Esophagus squamous epithelium (tissue), 5 donors: ENCODE measurements at places on chromosomes 5 and 9. TPM values are rescaled to one million over a fixed set of nuclear protein-coding genes. Genes with fewer than 3 reads are reported as not detected.

Gene SUSD3
- 5.8 TPM for total RNA-seq

DNA sequence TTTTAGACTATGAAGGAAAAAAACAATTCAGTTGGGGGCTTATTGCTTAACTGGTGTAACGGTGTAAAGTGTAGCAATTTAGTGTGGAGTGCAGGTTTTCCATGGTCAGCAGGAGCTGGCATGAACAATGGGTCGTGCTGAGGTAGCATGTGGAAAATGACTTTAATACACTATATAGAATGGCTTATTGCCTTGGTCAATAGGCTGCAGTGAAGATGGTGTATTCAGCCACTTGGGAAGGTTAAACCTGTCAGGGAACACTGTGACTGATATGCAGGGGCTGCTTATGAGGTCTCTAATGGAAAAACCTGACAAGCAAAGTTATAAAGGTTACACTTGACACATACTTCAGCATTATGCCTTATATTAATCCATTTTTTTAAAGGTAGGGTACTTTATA, 764.7 kb upstream of the ARRDC3 start:
- DNase-seq: no peak

- DNase-seq: no peak
Measured at GRCh38 chr5:164090358-164090757, 584.9 kb downstream of the MAT2B start.

DNA sequence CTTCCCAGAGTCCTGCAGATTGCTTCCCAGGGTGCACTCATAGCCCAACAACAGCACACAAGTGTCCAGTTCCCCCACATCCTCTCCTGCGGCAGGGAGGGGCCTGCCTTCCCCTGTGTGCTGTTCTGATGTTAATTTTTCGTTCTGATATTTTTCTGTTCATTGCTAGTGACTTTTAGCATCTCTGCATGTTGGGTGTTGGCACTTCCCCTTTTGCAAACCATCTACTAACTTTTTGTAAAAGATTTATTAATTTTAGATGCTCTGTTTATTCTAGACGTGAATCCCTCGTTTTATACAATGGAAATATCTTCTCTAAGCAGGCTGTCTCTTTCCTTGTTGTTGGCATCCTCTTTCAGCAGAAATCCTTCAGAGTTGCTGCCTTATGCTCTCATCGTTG, 97.3 kb upstream of the DAP start:
- DNase-seq: no peak

Gene TAS2R1
- not detected for total RNA-seq

DNA sequence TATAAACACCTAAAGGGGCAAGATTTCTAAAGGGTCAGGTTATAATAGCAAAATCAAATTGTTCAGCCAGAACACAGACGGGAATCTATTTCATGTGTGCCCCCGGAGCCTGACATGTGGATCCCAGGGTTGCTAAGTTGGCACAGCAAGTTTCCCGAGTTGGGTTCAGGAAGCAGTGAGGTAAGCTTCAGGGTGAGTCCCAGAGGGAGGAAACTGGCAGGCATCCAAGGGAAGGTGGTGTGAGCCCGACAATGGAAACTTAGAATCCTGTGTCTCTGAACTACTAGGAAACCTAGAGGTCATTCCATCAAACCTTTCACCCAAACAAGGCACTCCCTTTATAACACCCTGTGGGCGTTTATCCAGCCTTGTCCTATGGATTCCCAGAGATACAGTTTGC, 98.4 kb downstream of the ADRB2 start:
- no peak for DNase-seq

DNA sequence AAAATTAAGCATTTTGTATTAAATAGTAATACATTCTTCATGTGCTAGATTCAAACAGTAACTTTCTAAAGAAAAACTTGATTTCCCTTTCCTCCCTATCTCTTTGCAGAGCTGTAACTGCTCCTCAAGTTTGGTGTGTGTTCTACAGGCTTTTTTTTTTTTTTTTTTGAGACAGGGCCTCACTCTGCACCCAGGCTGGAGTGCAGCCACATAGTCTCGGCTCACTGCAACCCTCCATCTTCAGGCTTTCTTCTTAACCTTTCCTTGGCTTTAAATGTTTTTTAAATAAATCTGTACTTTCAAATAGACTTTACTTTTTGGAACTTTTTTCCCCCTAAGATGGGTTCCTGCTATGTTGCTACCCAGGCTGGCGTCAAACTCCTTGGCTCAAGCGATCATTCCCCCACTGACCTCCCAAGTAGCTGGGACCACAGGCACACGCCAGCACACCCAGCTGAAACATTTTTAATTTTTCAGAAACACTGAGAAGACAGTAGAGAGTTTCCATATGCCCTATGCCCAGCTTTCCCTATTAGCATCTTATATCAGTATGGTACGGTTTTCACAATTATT, 9.1 kb downstream of the NDFIP1 start:
- no peak for DNase-seq

DNA sequence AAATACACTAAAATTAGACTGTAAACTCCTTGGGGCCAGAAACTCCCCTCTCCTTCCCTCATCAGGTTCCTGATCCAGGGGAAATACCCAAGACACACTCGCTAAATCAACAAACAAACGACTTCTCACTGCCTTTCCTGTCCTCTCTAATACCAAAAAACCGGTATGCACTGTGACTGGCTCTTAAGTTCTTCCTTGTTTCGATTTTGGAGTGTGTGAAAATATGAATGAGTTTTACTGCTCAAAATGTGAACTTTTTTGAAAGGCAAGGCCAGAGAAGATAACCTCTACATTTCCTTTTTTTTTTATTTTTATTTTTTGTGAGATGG, 81.1 kb upstream of the EPB41L4B start:
- no peak for DNase-seq

DNA sequence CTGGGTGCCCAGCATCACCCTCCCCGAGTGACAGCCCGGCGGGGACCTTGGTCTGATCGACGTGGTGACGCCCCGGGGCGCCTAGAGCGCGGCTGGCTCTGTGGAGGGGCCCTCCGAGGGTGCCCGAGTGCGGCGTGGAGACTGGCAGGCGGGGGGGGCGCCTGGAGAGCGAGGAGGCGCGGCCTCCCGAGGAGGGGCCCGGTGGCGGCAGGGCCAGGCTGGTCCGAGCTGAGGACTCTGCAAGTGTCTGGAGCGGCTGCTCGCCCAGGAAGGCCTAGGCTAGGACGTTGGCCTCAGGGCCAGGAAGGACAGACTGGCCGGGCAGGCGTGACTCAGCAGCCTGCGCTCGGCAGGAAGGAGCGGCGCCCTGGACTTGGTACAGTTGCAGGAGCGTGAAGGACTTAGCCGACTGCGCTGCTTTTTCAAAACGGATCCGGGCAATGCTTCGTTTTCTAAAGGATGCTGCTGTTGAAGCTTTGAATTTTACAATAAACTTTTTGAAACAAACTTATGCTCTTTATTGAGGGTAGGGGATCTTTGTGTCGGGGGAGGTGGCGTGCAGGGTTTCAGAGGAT, 1.3 kb downstream of the GADD45G start:
- no peak for DNase-seq

GRCh38 chr5:81187885-81188284, 45.2 kb upstream of the CKMT2 start:
- no peak for DNase-seq

DNA sequence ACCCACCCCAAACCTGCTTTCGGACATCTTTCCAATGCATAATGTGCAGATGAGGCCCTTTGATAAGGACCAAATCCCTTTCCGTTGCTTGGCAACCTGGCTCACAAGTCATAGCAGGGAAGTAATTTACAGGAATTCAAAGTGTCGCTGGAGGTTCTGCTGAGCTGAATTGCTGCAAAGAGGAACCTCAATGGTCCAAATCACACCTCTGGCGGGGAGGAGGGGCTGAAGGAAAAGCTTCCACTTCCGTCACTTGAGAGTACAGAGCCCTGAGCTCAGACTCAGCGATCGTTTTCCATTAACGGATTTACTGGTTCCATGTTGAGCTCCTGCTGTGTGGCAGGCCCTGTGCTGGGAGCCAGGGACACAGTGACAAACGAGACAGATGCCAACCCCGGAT, 99.3 kb downstream of the KCNIP1 start:
- no peak for DNase-seq

Gene ESM1
- not detected for total RNA-seq

DNA sequence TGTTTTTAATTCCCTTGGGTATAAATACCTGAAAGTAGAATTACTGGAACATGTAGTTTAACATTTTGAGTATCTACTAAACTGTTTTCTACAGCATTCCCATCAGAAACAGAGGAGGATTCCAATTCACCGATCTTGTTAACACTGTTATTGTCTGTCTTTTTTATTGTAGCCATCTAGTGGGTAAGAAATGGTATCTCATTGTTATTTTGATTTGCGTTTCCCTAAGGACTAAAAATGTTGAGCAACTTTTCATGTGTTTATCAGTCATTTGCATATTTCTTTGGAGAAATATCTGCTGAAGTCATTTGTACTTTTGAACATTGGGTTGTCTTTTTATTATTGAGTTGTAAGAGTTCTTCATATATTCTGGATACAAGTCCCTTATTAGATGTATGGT, 135.2 kb upstream of the NFIL3 start:
- DNase-seq: no peak

Gene PCDHB15
- total RNA-seq: 1.3 TPM

DNA sequence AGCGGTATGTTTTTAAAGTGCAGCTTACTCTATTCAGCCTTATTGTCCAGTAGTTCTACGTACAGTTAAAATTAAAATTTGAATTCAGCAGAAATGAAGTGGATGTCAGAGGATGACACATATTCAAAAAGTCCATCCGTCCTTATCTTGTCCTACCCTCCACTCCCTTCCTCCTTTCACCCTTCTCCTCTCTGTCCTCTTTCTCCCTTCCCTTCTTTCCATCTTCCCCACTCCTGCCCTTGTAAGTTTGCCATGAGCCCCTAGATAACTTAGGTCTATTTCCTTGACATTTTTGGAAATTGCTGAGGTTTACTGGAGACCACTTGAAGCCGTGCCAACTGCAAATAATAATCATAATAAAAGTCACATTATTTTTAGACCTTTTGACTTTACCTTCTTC, 67.6 kb downstream of the TRIO start:
- DNase-seq: no peak

Gene TNIP1
- total RNA-seq: 55.5 TPM

DNA sequence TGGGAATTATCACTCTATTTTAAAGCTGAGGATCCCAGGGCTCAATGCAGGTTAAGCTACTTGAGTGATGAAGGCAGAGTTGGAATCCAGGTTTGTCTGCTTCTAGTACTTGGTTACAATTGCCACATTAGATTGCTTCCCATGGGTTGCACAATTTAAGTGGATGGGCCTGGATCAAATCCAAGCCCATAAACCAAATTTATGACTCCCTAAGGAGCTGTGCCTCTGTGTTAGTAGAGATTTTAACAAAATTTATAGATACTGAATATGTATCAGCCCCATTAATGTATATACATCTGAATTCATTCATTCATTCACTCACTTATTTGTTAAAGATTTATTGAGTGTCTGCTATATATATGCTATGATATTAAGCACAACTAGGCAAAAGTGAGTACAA, 332.3 kb upstream of the KLF9 start:
- DNase-seq: no peak

Gene PRRC1
- total RNA-seq: 38.0 TPM

GRCh38 chr9:88236511-88237478, 98.5 kb upstream of the SPATA31C2 start:
- no peak for DNase-seq

GRCh38 chr9:21454149-21454548, 13.9 kb downstream of the IFNA1 start:
- no peak for DNase-seq

- DNase-seq: no peak
Measured at GRCh38 chr9:21883642-21884041, 81.2 kb downstream of the MTAP start.

Gene ARSI
- total RNA-seq: 5.2 TPM

DNA sequence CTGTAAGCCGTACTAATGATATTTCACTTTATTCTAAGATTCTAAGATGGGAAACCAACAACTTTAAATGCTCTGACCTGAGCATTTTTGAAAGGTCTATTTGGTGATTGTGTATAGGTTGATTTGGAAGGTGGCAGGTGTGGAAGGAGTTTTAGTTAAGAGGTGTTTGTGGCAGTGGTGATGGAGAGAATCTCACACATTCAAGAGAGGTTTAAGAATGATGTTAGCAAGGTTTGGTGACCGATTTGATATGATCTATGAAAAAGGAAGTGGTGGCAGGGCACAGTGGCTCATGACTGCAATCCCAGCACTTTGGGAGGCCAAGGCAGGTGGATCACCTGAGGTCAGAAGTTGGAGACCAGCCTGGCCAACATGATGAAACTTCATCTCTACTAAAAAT, 319.2 kb upstream of the CD180 start:
- DNase-seq: no peak

DNA sequence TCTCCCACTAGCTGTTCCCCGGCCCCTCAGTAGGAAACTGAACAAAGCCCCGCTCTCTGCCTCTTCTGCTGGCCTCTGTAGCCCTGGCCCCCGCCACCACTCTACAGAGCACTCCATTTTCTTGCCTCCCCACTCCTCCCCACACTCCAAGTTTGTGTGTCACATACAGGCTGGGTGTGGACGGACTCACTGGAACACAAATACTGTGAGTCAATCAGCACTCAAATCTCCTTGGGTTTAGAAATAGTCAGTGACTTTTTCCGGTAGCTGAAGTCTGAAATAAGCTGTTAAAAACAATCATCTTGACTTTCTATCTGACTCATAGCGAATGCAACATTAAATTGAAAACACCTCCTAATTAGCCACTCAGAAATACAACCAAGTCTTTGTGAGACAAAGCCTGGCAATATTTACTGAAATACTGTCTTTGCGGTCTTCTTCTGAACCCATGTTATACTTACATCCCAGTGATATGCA, 122.5 kb downstream of the LHFPL2 start:
- DNase-seq: no peak

Gene OR1L4
- total RNA-seq: not detected
